ENCODE measurements at places on chromosomes 2 and 18. TPM values are rescaled to one million over a fixed set of nuclear protein-coding genes. Genes with fewer than 3 reads are reported as not detected.

Gene VWC2L
- not detected for polyA plus RNA-seq

Gene UGT1A9
- polyA plus RNA-seq: not detected

Gene SPHKAP
- not detected for polyA plus RNA-seq

Gene LIPT1
- polyA plus RNA-seq: 18.5 TPM

Gene BCL11A
- 189 TPM for polyA plus RNA-seq

Gene IL1RN
- not detected for polyA plus RNA-seq

Gene CRYBA2
- polyA plus RNA-seq: not detected

Gene FTCDNL1
- 2.0 TPM for polyA plus RNA-seq

Gene REG1B
- polyA plus RNA-seq: not detected

Gene GPR45
- not detected for polyA plus RNA-seq

Gene PID1
- not detected for polyA plus RNA-seq

Gene SULT1C4
- polyA plus RNA-seq: not detected

Data from IgD-negative memory B cell (primary cell).